Stimulated activated CD8-positive, alpha-beta memory T cell treated with anti-CD3 and anti-CD28 coated beads, Interleukin-7, amount 100 ng/mL, for 1 hour (primary cell): ENCODE measurements at places on chromosomes 7 and 10.

GRCh38 chr10:116737627-116738327 is 4.6 kb downstream of the HSPA12A start:
- DNase-seq = no peak

- DNase-seq = no peak
These were observed 36.6 kb downstream of the TRUB1 start for GRCh38 chr10:114974625-114975024.

GRCh38 chr10:99927721-99928280 is 81.9 kb downstream of the DNMBP start:
- DNase-seq = no peak

DNA sequence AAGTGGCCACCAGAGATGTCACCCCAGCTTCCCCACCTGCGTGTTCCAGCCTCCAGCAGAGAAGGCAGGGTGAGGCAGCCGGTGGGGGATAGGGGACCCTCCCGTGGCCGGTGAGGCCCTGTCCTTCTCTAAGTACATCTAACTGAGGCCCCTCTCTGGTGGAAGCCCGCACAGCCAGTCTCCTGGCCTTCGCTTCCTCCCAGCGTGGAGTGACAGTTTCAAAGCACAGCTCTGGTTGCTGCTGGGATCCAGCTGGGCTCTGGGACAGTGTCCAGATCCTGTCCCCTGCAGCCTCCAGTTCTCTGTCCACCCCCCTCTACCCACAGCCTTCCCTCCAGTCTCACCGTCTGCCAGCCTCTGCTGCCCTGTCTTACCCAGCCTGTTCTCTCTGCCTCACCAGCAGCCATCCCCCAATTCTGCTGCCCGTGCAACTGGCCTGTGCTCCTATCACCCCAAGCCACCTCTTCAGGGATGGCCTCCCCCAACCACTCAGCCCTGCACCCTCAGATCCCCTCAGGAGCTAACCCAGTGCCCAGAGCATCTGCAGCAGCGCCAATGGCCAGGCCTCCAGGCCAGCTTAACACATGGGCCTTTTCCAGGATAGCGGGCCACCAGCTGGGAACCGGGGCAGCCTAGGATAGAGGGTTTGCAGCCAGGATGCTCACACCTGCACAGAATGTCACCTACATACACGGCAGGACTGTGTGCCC is 16.3 kb upstream of the SH2B2 start:
- no peak for DNase-seq

- no peak for DNase-seq
These were observed 240.0 kb downstream of the ARHGAP21 start for GRCh38 chr10:24483701-24484100.

- peak; percentile 87 for DNase-seq
These were observed 54.0 kb downstream of the GLRX3 start for GRCh38 chr10:130190055-130190736.
